ENCODE measurements at places on chromosomes 2 and 18.

GRCh38 chr2:204971206-204971907 is 426.1 kb downstream of the PARD3B start:
- no peak for DNase-seq

- no peak for DNase-seq
These were observed 257.3 kb downstream of the GLI2 start for GRCh38 chr2:120992791-120993555.

DNA sequence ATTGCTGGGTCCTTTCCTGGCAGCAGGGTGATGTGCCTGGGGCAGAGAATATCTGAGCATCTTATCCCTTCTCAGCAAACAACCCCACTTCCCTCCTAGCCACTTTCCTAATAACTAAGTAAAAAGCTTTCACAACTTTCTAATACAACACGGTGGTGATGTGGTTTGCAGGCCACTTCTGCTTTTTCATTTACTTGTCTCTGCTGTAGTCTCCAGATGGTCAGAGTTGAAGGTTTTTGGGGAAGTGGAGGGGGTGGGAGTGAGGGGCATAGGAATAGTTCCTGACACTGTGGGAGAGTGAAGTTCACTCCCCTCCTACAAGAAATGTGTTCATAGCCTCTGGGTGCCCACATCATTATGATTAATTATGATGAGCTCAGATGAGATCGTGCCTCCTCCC is 11.6 kb downstream of the OXER1 start:
- DNase-seq: no peak

DNA sequence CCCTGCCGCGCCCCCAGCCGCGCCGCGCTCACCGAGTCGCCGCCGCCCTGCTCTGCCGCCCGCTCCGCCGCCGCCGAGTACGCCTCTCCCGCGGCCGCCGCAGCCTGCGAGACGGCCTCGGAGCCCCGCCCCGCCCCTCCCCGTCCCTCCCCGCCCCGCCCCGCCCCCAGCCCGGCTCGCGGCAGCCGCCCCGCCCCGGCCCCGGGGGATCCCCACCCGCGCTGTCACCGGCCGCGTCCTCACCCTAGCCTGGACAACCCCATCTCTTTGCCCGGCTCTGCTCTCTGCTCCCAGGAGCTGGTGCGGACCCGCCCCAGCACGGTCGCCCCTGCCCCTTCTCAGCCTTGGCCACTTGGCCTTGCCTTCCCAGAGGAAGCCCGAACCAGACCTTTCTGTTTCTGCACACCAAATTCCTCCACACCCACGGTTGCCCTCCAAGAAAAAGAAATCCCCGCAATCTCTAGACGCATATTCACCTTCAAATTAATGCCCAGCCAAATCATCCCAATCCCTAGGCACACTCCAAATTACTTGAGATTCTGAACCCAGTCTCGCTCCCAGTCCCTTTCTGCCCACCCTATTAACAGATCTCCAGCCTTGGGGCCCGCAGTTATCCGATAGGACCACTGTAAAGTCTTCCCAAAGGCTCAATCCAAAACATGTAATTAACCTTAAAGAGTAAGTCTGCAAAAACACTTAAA is at the start of gene CYRIA:
Gene CYRIA (minus strand): TSS at position 87 of the 701 bp plus-strand sequence. CDS start 77,715 bp downstream, outside the sequence.
- DNase-seq: peak; percentile 21

DNA sequence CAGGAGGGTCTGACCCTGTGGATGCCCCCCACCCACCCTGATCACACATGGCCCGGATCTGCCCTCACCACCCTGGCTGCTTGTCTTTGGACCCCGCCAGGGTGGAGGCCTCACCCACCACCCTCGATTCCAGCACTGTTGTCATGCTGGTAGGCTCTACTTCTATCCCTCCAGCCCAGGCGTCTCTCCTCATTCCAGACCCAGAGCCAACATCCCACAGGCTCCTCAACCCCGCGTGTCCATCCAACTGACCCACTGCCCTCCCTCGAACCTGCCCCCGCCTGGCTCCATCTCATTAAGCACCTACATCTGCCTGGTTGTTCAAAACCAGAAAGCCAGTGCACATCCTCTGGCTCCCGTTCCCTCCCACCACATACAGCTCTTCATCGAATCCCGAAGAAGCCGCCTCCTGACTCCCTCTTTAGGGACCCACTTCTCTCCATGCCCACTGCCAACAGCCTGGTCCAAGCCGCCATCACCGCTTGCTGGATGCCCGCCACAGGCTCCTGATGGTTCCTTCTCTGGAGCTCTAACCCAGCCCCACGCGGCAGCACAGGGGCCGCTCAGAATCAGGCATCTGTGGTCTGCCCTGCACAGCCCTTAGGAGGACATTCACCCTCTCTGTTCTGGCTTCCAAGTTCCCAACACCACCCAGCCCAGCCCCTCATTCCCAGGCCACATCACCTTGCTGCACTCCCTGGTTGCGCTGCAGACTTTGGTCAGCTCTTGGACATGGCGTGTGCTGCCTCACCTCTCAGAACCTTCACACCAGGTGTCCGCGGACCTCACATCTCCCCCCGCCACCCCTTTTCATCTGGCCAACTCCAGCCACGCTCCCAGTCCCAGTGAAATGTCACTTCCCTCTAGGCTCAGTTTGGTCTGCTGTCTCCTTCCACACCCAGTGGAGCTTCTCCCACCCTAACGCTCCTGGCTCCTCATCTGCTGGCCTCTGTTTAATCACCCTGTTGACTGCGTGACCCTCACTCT is 43.0 kb downstream of the EMX1 start:
- DNase-seq: no peak

- no peak for DNase-seq
These were observed 753.9 kb downstream of the RNF144A start for GRCh38 chr2:7670905-7671641.

DNA sequence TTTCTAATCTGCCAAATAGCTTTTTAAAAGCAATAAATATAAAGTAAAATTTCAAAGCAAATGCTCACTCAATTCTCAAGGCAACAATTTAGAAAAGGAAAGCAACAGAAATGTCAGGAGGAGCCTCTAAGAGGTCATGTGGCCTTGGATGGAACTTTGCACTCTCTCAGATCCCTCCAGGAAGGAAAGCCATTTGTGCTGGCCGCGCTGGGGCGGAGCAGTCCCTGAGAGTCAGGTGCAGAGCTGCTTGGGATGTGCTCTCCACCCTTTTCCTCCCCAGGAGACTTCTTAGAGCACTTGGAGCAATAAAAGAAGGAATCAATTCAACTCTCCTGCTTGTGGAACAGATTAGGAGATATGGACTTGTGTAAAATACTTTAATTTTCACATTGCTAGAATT is 379.8 kb upstream of the LINC00305 start:
- DNase-seq: no peak

- DNase-seq: no peak
These were observed 8.7 kb upstream of the MTERF4 start for GRCh38 chr2:241110607-241111439.

DNA sequence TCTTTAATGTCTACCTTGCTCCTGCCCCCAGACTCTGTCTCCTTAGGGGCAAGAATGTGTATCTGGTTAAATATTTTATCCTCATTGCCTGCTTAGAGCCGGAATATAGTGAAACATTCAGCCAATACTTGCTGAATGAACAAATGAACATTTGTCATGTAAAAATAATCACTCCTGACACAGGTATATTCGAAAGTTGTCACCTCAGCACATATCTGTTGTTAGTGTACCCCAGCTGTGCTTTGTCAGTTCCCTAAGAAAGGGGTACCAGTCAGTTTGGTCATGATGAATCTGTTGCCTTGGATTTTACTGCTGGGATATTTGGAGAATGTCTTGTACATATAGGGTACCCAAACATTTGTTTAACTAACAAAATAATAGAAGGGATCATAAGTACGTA is 77.0 kb upstream of the PROKR1 start:
- no peak for DNase-seq

DNA sequence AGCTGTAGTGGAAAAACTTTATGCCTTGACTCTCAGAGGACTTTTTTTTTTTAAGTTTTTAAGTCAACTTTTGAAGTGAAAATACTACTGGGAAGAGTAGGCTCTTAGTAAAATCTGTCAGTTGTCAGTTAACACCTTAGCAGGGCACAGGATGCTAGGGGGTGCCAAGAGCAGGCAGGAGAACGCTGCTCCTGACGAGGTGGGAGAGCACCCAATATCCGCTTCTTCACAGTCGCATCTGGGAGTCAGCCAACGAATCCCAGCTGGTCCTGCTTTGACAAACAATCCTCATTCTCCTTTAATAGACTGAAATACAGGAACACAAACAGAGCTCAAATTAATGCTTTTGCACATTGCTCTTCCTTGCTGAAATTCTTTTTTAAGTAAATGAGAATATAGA is 709.5 kb upstream of the ACVR2A start:
- no peak for DNase-seq

DNA sequence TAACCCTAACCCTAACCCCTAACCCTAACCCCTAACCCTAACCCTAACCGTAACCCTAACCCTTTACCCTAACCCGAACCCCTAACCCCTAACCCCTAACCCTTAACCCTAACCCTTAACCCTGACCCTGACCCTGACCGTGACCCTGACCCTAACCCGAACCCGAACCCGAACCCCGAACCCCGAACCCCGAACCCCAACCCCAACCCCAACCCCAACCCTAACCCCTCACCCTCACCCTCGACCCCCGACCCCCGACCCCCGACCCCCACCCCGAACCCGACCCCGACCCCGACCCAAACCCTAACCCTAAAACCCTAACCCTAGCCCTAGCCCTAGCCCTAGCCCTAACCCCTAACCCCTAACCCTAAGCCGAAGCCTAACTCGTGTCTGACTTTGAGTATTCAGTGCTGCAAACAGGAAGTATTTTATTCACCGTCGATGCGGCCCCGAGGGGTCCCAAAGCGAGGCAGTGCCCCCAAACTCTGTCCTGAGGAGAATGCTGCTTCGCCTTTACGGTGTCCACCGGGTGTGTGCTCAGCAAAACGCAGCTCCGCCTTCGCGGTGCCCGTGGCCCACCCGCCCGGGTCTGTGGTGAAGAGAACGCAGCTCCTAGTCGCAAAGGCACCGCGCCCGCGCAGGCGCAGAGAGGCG is 36.0 kb downstream of the FAM110C start:
- no peak for DNase-seq

GRCh38 chr2:46983065-46983801 is 67.6 kb upstream of the MCFD2 start:
- no peak for DNase-seq

GRCh38 chr2:203858176-203858575 is 9.4 kb upstream of the CTLA4 start:
- no peak for DNase-seq

- no peak for DNase-seq
These were observed 5.0 kb downstream of the LIMS2 start for GRCh38 chr2:127670055-127670956.

GRCh38 chr2:230016844-230017243 is 51.9 kb downstream of the SLC16A14 start:
- DNase-seq: no peak

DNA sequence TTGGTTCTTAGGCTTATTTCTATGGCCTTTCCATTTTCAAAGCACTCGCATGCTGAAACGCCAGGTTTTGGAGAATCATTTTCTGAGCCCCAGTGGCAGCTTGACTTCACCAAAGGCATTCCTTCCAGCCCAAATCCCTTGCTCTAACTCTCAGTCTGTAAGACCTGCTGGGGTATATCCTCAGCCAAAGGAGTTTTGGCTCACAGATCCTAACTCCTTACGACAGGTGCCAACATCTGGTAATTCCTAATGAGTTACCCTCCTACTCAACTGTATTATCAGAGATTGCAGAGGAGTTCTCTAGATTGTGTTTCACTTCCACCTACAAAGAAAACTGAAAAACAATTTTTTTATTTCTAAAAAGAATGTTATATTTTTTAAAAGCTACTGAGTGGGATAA is 79.0 kb upstream of the RAB27B start:
- DNase-seq: no peak

DNA sequence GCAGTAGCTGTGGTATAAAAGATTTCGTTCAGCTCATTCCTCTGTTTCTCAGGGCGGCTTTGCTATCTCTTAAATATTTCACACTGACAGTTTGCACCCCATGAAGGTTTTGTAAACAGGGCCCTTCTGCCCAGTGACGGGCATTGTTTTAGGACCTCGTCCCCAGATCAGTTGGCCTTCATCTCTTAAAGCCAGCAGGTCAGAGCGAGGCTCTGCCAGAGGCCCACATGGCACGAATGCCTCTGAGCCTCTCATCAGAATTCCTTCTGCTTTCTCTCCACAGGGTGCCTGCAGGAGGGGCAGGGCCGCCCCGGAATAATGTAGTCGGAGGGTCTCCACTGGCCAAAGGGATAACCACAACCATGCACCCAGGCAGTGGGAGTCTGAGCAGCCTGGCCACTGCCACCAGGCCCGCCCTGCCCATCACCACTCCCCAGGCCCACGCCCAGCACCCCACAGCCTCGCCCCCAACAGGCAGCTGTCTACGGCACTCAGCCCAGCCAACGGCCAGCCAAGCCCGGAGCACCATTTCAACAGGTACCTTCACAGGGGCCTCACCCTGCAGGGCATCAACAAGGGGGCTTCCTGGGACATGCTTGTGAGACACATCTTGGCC is 177.0 kb downstream of the SEPTIN10 start:
- no peak for DNase-seq

DNA sequence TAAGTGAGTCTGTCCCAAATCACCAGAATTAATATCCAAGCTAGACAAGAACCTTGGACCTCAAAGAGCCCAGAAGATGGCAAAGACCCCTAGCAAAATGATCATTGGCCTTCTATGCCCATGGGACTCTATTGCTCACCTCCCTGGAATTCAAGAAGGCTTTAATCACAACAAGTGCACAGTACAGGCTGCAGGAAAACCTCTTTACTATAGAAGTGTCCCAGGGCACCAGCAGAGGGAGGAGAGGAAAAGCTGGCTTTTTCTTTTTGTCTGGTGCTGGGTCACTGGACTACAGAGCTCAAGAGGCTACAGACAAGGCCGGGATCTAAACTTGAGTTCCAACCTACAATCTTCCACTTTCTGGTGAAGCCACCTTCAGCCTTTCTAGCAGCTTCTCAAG is 88.3 kb upstream of the PPP1CB start:
- no peak for DNase-seq

GRCh38 chr18:37565977-37566478 is 430 bp upstream of the CELF4 start:
- DNase-seq: no peak

DNA sequence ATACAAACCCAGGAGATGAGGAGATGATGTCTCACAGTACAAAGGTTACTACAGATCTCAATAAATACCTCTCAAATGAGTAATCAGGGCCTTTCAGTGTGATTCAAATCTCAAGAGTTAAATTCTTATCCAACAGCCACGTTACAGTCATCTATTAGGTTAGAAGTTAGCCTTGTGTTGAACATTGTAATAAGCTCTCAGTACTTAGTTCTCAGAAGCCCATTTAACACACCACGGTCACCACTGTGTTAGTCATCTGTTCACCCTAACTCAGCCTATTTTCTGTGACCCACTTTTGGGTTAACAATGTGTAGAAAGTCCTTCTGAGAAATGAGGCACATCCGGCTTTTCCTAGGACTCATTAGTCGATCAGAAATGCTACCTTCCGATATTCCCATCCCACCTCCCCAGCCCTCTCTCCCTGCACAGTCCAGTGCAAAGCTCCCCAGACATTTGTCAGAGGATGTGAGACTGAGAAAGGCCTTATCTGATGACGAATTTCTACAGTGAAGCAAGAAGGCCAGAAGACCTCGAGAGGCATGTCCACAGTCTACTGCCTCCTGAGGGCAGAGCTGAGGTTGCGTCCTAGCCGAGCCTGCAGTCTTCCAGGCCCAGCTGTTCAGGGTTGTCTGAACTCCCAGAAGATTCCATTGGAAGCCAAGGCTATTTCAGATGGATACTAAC is 92.6 kb downstream of the ACTR2 start:
- DNase-seq: no peak

- DNase-seq: no peak
These were observed 237.3 kb downstream of the OSR1 start for GRCh38 chr2:19120941-19121750.

GRCh38 chr2:30729031-30729430 is 78.2 kb downstream of the CAPN13 start:
- no peak for DNase-seq

- no peak for DNase-seq
These were observed 15.0 kb upstream of the CYS1 start for GRCh38 chr2:10095175-10095574.

All from stimulated activated CD8-positive, alpha-beta memory T cell treated with anti-CD3 and anti-CD28 coated beads, Interleukin-2, amount 100 ng/mL, for 1 hour (primary cell).